ENCODE measurements at places on chromosomes 2 and 18. TPM values are rescaled to one million over a fixed set of nuclear protein-coding genes. Genes with fewer than 3 reads are reported as not detected.

The EPB41L3 gene
- total RNA-seq, result 0.57 TPM

DNA sequence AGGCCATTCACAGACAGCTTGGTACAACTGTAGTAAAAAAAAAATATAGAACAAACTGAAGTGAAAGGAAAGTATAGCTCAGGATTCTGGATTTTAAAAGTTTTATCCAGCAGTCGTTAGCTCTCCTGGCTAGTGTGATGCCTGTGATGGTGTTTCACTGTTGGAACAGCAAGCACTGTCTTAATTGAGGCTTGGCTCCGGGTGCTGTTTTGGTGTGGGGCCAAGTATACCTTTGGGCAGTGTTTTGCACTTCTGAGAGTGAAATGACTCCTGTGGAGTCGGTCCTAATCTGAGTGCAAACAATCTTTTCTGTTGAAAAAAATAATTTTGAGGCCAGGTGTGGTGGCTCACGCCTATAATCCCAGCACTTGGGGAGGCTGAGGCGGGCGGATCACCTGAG lies 28.7 kb upstream of the RAB1A start:
- no peak overlapping the region for H3K4me3 ChIP-seq
- peaks cover 20% of the 10 kb centered on the region for H3K4me1 ChIP-seq
- H3K27ac ChIP-seq, result no peak overlapping the region
- no peaks in the 10 kb centered on the region for H3K36me3 ChIP-seq
- no peaks in the 10 kb centered on the region for H3K27me3 ChIP-seq

DNA sequence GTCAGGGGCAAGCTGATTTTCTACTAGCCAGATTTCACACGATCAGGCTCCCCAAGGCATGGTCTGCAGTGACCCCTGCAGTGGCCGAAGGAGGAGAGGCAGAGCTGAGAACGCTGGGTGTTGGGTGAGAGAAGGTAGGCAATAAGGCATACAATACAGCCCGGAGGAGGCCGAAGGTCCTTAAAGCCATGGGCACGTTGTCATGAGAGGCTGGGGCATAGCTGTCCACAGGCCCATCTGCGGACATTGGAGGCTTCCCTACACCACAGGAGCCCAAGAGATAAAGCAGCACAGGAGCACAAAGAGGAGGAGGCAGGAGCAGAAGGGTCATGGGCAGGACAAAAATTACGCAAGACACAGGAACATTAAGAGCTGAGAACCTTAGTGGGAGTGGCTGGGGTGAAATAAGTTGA lies 16.7 kb upstream of the BZW1 start:
- DNase-seq, result no peak
- no peaks in the 10 kb centered on the region for H3K4me1 ChIP-seq
- H3K4me3 ChIP-seq, result no peak overlapping the region
- no peaks in the 10 kb centered on the region for H3K36me3 ChIP-seq
- no peak overlapping the region for H3K27ac ChIP-seq

The COL6A3 gene
- total RNA-seq, result 0.10 TPM

The COL5A2 gene
- 0.66 TPM for total RNA-seq

The CROCC2 gene
- not detected for total RNA-seq

- no peaks in the 10 kb centered on the region for H3K36me3 ChIP-seq
- H3K4me1 ChIP-seq, result peaks cover 29% of the 10 kb centered on the region
- DNase-seq, result no peak
- no peak overlapping the region for H3K4me3 ChIP-seq
- no peak overlapping the region for H3K27ac ChIP-seq
Measured at GRCh38 chr2:227477291-227477690, 5.3 kb downstream of the AGFG1 start.

The SFT2D3 gene
- 13.6 TPM for total RNA-seq

DNA sequence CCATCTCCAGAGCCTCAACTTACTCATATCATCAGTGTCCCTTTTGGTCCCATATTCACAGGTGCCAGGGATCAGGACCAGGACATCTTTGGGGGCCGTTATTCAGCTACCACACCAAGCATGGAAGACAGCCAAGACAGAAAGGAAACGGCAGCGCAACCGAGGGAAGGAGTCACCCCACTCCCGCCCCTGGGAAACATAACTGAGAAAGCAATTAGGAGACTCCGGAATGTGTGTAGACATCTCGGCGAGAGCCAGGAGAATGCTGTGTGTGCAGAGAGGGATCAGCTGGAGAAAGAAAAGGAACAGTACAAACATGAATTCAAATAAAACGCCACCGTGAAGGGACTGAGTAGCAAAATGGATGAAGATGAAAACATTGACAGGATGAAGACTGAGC lies 13.4 kb upstream of the BOK start:
- DNase-seq, result no peak
- peaks cover 12% of the 10 kb centered on the region for H3K4me1 ChIP-seq
- H3K27ac ChIP-seq, result no peak overlapping the region
- no peak overlapping the region for H3K4me3 ChIP-seq

DNA sequence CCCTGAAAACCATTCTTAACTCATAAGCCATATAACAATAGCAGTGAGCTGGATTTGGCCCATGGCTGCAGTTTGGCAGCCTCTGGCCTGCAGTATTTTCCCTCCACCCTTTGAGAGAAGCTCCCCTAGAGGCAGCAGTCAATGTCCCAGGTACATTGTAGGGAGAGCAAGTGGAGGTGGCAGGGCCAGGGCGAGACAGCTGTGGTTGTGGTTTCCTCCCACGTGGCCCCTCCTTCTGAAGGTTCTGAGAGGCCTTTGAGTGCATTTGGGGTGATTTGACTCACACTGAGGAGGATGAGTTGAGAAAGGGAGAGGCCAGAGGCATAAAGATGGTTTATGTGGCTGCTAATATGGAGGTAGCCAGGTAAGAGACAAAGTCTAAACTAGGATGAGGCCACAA lies 45.5 kb upstream of the LDAH start:
- no peak for DNase-seq
- H3K27ac ChIP-seq, result no peak overlapping the region
- no peaks in the 10 kb centered on the region for H3K36me3 ChIP-seq
- H3K4me1 ChIP-seq, result no peaks in the 10 kb centered on the region

DNA sequence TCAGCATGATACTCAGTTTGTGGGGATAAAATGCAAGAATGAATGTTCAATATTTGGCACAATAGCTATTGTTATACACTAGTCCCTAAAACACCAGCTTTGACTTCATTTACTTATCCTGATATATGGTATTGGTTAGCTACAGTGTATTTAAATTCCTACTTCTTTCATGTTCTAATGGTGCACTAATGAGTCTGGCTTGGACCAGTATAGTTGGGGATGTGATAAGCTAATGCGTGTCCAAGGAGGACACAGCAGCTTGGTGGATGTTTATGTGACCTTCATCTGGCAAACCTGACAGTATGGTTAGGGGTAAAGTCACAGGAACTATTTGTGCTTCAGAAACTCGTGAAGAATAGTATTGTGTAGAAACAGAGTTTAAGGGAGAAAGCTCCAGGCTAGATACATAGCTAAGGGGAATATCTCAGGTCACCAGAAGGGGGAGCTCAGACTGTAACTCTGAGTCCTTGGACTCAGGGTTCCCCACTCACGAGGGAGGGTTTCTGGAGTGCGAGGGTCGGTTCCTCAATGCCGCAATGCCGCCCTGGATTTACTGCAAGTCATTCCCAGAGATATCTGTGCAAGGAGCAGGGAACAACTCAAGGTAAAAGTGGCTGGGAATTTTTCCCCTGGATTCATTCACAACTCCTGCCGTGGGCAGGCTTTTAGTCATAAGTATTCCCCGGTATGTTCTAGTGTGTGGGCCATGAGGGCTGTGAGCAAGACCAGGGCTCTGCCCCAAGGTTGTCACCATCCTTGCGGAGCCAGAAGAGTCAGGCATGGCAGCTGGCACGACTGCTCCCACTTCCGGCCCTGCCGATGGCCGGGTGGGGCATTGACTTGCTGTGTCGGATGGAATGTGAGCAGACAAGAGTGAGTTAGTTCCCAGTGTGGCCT lies 14.5 kb downstream of the IL1R2 start:
- H3K36me3 ChIP-seq, result no peaks in the 10 kb centered on the region
- H3K4me3 ChIP-seq, result no peak overlapping the region

GRCh38 chr2:143550500-143550899 lies 421.3 kb downstream of the ARHGAP15 start:
- H3K4me1 ChIP-seq, result no peaks in the 10 kb centered on the region
- peaks cover 3% of the 10 kb centered on the region for H3K36me3 ChIP-seq
- no peak overlapping the region for H3K4me3 ChIP-seq
- no peak overlapping the region for H3K27ac ChIP-seq

The TPRKB gene
- 24.3 TPM for total RNA-seq

GRCh38 chr2:64932371-64933216 lies 56.6 kb upstream of the SLC1A4 start:
- peak overlapping the region; percentile 87 for H3K27ac ChIP-seq
- peaks cover 95% of the 10 kb centered on the region for H3K4me1 ChIP-seq
- peak overlapping the region; percentile 64 for H3K4me3 ChIP-seq
- peak; percentile 68 for DNase-seq

DNA sequence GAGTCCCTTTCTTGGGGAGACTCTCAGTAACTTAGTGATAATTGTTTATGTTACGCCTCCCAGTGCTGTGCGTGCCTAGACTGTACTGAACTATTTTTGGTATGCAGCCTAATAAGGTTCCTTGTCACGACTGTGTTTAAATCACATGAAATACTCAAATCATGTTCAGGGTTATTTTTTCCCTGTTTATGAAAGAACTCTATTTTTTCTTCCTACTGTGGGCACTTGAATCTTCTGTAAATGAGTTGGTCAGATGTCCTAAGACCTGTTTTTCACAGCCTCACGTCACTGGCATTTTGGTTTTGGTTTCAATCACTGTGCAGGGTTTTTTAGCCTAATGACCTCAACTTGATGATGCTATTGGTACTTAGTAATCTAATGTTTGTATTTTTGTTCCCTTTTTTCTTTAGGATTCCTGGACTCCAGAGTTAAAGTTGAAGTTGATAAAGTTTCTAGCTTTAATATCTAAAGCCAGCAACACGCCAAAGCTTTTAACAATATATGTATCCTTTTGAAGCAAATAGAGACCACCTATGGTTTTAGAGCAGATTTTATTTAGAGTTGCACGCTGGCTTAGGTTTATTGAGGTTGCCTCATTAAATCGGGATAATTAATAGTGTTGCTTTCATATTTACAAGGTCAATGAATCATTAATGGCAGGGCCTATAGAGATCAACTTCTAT lies 24.0 kb downstream of the ARMC9 start:
- H3K4me1 ChIP-seq, result peaks cover 2% of the 10 kb centered on the region
- no peaks in the 10 kb centered on the region for H3K27me3 ChIP-seq
- H3K4me3 ChIP-seq, result no peak overlapping the region
- no peak overlapping the region for H3K27ac ChIP-seq
- H3K36me3 ChIP-seq, result no peaks in the 10 kb centered on the region
- no peak for DNase-seq

The MC4R gene
- not detected for total RNA-seq

DNA sequence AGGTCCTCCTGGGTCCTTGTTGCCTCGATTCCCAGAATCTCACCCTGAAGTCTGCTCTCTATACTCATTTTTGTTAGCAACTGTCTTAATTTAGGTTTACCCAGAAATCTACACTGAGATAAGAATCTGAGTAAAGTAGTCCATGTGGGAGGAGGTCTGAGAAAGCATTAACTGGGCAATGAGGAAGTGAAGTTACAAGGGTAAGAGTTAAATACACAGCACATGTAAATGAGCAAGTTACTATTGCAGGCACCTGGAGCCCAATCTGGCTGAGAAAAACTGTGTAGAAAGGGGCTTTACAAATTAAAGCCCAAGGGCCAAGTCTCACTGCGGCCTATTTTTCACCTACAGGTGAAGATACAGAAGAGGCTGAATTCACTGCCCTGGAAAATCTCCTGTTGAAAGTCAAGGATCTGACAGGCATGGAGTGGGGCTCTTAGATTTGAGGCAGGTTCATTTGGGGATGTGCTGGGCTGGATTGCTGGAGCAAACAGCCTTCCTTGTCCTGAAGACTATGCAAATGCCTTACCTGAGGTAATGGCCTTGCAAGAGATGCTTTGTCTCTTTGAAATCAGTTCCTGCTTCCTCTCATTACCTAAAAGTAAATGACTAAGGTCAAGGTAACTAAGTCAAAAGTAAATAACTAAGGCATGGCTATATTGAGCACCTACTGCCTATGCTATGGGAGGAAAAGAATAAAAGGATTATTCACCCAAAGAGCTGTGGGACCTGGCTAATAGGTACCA lies 84.4 kb upstream of the DYNAP start:
- no peak for DNase-seq
- no peaks in the 10 kb centered on the region for H3K27me3 ChIP-seq
- H3K27ac ChIP-seq, result no peak overlapping the region
- no peaks in the 10 kb centered on the region for H3K4me1 ChIP-seq
- no peak overlapping the region for H3K4me3 ChIP-seq

- DNase-seq, result no peak
- H3K4me3 ChIP-seq, result no peak overlapping the region
- peaks cover 32% of the 10 kb centered on the region for H3K27me3 ChIP-seq
- no peaks in the 10 kb centered on the region for H3K36me3 ChIP-seq
- H3K27ac ChIP-seq, result no peak overlapping the region
- no peaks in the 10 kb centered on the region for H3K4me1 ChIP-seq
Measured at GRCh38 chr18:12257996-12258718, 4.0 kb downstream of the CIDEA start.

The FNDC4 gene
- total RNA-seq, result not detected

The PLGLB2 gene
- total RNA-seq, result 6.1 TPM

DNA sequence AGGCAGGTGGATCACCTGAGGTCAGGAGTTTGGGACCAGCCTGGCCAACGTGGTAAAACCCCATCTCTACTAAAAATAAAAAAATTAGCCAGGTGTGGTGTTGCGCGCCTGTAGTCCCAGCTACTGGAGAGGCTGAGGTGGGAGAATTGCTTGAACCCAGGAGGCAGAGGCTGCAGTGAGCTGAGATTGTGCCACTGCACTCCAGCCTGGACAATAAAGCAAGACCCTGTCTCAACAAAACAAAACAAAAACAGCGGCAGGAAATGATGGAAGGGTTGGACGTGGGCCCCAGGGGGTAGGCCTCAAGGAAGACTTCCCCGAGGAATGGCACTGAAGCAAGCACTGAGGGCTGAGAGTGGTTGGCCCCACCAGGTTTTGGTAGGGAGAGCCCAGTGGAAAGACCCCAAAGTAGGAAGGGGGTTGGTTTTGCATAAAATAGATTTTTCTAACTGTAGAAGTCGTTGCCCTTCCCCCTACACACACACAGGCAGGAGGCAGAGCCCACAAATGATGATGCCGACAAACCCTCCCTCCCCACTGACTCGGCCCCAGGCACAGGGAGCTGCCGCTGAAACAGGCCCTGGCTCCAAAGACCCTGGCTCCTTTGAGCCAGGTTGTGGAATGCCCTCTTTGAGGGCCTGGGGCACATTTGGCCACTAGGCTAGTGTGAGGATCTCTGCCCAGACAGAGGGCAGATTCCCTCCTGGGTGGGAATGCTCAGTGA lies 104.8 kb downstream of the CABLES1 start:
- H3K27me3 ChIP-seq, result no peaks in the 10 kb centered on the region
- peaks cover 14% of the 10 kb centered on the region for H3K4me1 ChIP-seq
- no peak overlapping the region for H3K4me3 ChIP-seq
- no peak for DNase-seq
